ENCODE measurements at places on chromosomes 1 and 21.

DNA sequence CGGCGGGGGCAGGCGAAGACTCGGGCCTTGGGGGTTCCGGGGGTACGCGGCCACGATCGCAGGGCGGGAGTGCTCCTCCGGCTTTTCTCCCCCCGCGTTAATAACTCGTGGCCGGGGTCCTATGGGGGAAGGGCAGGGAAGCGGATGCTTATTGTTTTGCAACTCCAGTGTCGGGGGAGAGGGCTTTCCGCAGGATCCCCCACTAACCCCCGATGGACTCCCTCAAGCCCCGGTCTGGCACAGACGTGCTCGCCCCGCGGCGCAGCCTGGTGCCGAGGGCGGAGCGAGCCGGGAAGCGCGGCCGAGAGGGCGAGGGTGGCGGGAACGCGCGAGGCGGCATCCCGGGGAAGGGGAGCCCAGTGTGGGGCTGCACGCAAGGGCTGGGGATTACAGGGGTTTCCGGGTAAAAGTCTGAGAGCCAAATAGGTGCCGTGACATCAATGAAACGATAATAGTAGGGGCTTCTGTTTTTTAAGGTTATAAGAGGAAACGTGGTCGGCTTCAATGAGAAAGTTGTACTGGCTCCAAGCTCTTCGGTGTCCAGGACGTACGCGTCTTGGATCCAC is 772 bp downstream of the UCK2 start:
- peak; percentile 43 for DNase-seq

GRCh38 chr1:228082918-228083870 is 686 bp downstream of the ARF1 start:
- no peak for DNase-seq

DNA sequence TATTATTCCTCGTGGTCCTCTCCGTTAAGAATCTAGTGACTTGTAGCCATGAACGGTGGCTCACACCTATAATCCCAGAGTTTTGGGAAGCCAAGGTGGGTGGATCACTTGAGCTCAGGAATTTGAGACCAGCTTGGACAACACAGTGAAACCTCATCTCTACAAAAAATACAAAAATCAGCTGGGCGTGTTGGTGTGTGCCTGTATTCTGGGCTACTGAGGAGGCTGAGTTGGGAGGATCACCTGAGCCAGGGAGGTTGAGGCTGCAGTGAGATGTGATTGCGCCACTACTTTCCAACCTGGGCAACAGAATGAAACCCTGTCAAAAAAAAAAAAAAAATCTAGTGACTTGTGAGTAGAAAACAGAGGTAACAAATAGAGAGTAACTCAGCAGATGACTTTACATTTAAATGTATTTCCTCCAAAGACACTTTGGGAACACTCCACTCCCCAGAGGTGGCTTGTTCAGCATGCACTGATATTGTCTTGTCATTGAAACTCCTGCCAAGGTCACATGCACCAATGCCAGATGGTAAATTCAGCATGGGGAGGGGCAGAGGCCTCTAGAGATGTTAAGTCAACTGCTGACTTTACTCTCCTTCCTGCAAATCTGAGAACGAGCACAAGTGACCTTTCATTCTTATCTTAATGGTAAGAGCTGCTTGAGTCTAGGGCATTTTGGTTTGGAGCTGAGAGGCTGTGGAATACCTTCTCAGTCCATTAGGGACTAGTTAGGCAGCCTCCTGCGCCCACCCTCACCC is 24.9 kb downstream of the CCDC185 start:
- DNase-seq: no peak

GRCh38 chr1:20551945-20552727 is at the start of gene FAM43B:
Gene FAM43B, plus strand, starts transcription at chr1:20552573. Its CDS starts 401 bp downstream, at chr1:20552974.
- peak; percentile 55 for DNase-seq

DNA sequence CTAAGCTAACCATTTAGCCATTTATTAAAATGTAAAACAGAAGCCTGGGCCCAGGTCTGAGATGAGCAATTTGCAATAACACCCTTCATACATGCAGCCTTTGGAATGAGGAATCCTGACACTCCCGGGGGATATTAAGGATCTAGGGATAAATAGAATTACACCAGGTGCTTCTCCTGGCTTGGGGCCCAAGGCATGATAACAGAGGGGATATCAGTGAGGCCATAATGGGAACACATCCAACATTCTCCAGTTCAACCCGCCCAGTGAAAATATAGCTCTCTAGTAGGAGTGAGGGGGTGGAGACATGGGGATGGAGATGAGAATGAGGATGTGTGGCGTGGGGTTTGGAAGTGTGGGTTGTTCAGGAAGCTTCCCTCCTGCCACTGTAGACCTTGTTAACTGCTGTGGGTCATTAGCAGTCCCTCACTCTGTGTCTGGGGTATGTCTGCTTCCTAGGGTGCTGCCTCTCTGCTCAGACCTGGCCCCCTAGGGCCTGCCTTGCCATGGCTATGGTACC is 57.9 kb upstream of the KANK4 start:
- no peak for DNase-seq

DNA sequence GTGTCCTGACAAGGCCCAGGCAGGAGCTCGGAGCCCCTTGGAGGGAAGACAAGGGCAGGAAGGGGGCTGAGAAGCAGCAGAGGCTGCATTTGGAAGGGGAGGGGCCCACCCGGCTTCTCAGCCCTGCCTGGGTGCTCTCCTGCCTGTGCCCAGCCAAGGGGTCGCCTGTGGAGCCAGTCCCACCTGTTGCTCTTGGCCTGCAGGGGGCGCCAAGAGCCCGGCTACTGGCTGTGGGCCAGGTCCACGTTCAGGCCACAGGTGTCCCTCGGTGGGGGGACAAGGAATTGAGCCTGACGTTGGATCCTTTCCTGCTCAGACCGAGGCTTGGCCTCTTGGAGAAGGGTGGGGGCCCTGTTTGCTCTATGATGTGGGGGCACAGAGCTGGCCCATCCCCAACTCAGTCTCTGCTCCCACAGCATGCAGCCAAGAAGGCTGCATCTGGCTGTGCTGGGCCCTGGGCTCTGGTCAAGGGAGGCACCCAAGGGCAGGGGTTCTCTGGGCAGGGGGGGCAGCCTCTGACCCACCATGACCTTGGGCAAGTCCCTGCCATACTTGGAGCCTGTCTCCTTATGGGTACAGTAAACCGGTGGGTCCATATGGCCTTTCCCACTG is 10.9 kb downstream of the WNT4 start:
- no peak for DNase-seq

DNA sequence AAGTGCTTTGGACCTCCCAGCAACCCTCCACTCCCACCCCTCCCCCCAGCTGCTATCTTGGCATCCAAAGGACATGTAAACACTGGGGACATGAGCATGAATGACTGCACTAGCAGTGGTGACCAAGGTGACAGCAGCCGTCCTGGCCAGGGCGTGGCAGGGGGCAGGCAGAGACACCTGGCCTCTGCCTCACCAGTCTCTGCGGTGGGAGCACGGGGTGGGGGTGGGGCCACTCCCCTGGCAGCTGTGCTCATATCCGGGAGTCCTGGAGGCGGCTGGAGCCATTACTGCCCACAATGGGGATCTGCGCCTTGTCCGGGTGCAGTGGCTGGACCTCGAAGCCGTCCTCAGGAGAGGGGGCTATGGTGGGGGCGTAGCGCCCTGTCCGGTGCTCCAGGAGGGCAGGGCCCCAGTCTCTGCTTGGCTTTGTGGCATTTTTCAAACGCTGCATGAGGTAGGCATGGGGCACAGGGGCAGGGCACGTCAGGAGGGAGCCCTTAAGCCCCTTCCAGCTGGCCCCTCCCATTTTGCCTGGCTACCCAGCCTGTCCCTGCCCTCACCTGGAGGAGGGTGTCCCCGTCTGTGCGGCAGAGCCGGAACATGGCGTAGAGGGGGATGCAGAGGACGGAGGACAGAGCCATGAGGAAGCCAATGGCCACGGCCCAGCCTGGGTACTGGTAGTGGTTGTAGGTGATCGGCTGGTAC is 6.0 kb downstream of the CCDC24 start:
- DNase-seq: no peak

- DNase-seq: no peak
These were observed 240.7 kb downstream of the FOXD2 start for GRCh38 chr1:47678464-47678980.

- no peak for DNase-seq
These were observed 4.2 kb upstream of the PAQR7 start for GRCh38 chr1:25879675-25880074.

DNA sequence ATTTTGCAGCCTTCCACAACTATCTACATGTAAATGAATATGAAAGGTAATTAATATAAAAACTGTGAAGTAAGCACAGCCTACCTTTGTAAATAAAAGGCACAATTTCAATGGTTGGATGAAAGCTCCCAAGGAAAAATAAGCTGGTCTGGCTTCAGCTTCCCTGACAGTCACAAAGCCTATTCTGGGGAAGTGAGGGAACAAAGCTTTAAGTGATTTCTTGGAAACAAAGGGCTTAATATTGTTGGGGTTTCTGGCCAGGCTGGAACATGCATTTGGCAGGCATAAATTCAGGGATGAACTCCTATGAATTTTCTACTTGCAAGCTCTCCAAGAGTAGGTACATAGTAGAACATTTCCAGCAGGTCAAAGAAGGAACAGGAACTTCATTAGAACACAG is 17.3 kb downstream of the BCAS2 start:
- no peak for DNase-seq

GRCh38 chr1:227273557-227273956 is 44.7 kb downstream of the CDC42BPA start:
- DNase-seq: no peak

- DNase-seq: no peak
These were observed 5.0 kb downstream of the ALPL start for GRCh38 chr1:21514245-21514644.
